ENCODE measurements at places on chromosomes 6 and 20.
A peak's percentile ranks its signal among the peaks of the same experiment; 100 is the strongest.

GRCh38 chr20:42258564-42259302 lies 640.6 kb upstream of the CHD6 start:
- no peak for DNase-seq

DNA sequence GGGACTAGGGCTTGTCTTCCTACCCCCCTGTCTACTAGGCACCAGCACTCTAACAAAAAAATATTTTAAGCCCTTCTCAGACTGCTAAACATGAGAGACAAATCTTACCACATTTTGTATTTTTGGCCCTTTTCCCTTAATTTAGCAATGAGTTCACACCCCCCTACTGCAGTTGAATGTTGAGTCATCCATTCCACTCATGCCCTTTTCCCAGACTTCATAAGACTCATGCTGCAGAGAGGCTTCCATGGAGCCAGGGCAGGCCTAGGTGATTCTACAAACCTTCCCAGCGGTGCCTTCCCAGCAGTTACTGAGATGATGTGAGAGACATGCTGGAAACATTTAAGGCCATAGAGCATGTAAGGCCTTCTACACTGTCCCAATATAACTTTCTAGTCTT lies 53.9 kb downstream of the PXDC1 start:
- no peak for DNase-seq

- DNase-seq = no peak
These were observed 32.2 kb downstream of the PRPH2 start for GRCh38 chr6:42690151-42690702.

DNA sequence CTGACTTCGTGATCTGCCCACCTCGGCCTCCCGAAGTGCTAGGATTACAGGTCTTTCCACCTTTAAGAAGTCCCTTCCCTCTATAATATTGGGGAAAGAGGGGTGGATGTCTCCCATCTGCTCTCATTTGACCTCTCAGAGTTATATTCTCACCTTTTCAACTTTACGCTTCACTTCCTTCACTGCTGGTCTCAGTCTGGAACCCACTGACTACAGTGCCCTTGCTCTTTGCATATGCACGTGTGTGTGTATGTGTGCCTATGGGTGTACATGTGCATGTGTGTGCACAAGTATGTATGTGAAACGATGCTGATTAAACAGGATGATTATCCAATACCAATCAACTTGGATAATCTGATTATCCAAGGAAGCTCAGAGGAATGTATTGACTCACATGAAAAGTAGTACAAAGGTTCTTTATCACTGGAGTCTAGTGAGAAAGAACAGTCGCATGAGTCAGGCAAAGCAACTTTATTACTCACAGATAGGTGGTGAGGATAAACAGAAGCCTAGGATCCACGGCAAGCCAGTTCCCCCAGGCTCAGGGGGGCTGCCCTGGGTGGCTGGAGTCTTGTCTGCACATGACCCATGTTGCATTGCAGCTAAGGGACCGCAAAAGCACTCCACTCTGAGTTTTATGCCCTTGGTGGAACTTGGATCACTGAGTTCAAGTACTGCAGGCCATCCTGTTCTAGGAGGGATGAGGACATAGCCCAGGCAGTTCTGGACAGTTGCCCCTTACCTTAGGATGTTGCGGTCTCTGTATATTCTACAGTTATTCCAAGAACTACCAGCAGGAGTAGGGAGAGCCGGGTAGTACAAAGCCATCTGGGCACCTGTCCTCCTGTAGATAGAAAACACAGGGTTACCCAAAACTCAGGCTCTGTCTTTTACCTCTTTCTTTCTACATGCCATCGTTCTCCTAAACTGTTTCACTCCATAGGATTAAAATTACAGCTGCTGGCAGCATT lies 50.9 kb downstream of the SNRNP48 start:
- peak; percentile 57 for DNase-seq

GRCh38 chr20:41316051-41316450 lies 1.5 kb downstream of the ZHX3 start:
- DNase-seq = no peak

- DNase-seq = no peak
These were observed 1.2 kb downstream of the ABHD12 start for GRCh38 chr20:25389401-25389857.

DNA sequence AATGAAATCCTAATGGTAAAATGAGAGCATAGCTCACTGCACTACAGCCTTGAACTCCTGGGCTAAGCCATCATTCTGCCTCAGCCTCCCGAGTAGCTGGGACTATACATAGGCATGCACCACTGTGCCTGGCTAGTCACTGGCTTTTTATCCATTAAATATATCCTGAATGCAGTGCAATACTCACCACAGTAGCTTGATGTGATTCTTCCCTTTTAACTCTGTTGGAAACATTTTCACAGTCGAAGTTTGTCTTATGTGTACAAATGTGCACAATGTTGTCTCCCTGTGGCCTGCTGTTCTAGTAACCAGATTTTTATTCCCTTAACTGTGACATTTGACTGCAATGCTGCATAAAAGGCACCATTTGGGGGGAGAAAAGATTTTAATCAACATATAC lies 56.7 kb downstream of the TRMT6 start:
- DNase-seq = no peak

GRCh38 chr6:34987506-34987905 lies 98.5 kb downstream of the ANKS1A start:
- DNase-seq = no peak

GRCh38 chr6:17710331-17710730 lies 3.6 kb upstream of the NUP153 start:
- no peak for DNase-seq

GRCh38 chr6:139701003-139701402 lies 326.6 kb upstream of the CITED2 start:
- DNase-seq = no peak

DNA sequence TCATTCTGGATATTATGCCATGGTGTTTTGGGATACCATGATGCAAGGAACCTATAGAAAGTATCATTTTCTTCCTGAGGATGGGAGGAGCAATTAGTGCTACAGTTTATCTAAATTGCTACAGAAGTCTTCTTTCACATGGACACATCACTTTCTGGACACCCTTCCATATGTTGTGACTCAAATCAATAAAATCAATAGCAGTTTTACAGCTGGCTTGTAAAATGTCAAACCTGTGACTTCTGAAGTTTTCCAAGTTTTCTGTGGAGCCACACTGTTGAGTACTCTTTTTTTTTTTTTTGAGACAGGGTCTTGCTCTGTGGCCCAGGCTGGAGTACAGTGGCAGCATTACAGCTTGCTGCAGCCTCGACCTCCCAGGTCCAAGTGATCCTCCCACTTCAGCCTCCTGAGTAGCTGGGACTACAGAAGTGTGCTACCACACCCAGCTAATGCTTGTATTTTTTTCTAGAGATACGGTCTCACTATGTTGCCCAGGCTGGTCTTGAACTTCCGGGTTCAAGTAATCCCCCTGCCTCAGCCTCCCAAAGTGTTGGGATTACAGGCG lies 24.1 kb upstream of the CD2AP start:
- DNase-seq = no peak

DNA sequence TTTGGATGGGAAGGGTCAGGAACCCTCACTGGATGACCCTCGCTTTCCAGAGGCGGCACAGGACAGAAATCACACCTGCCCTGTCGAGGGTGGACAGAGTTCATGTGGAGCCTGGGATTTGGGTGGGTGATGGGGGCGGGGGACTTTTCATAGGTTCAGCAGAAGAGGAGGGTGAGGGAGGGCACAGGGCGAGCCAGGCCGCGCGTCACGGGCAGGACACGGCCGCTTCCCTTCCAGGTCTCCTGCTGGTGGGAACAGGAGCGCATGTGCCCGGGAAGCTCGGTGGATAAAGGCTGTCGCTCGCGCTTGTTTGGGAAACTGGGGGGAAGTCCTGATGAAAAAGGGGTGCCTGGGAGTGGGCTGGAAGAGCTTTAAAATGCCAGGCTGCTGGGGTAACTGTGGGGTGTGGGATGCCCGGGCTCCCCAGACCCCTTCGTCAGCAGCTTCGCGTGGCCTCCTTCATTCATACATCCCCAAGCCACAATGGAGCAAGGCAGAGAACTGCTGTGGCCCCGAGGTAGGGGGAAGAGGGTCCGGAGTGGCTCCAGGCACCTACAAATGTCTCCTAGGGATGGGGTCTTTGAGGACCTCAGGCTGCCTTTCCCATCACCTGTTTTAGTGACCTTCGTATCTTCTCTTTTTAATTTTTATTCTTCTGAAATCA lies 102.2 kb downstream of the DACT2 start:
- no peak for DNase-seq

DNA sequence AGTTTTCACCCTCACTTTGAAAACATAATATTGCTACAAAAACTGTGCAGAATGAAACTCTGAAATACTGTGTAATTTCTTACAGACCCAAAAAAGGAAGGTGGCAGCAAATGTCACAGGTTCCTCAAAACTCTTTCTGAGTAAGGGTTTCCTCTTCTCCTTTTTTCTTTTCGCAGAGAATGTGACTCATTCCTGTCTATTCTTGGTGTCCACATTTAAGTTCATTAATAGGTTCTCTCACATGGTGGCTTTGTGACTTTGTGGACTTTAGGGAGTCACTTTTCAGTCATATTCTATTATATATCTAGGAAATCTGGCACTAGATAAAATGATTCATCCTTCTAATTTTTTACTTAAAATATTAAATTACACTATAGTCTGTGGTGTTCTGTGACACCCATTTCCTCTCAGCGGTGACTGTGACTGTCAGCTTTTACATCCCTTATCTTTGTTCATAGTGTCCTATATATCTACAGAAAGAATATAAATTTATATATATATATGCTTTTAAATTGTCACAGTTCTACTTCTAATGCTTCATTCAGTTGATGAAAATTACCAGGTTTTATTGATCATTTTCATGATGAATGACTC lies 126.8 kb upstream of the HCRTR2 start:
- DNase-seq = no peak

GRCh38 chr6:2184700-2185455 lies 60.5 kb downstream of the GMDS start:
- DNase-seq = no peak

DNA sequence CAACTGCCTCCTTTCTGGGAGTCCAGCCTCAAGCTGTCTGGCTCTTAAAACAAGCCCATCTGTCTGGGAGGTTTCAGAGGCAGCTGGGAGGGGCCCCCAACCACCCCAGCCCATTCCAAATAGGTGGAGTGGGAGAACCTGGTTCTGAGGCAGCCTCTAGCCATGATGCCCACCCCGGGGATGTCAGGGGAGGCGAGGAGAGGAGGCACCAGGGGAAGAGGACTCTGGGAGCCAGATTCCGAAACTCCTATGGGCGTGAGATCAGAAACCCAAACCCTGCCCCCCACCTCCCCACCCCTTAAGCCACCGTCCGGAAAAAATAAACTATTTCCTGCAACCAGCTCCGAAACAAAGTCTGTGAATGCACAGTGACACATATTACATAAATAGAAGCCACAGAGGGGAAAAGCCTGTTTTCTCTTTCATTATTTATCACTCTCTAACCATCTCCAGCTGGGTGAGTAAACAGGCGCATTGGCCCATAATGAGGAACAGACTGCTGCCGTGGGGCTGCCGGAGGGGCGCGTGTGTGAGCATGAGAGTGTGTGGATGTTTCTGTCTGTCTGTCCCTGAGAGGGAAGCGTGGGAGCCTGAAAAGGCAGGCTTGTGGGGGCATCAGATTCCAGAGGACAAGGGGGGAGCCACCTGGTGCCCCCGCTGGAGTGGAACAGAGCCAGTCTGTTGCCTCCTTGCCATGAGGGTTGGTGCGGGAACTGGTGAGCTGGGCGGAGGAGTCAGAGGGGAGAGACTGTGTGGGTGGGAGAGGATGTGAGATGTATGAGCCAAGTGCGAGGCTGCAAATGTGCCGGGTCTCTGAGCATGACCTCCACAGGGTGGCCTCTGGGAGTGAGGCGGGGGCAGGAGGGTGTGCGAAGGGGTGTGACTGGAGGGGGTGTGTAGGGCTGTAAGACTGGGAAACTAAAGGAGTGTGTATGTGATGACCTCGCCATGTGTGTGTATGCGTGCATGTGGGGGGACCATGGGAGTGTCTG lies 14.3 kb upstream of the FOXP4 start:
- DNase-seq = peak; percentile 5

DNA sequence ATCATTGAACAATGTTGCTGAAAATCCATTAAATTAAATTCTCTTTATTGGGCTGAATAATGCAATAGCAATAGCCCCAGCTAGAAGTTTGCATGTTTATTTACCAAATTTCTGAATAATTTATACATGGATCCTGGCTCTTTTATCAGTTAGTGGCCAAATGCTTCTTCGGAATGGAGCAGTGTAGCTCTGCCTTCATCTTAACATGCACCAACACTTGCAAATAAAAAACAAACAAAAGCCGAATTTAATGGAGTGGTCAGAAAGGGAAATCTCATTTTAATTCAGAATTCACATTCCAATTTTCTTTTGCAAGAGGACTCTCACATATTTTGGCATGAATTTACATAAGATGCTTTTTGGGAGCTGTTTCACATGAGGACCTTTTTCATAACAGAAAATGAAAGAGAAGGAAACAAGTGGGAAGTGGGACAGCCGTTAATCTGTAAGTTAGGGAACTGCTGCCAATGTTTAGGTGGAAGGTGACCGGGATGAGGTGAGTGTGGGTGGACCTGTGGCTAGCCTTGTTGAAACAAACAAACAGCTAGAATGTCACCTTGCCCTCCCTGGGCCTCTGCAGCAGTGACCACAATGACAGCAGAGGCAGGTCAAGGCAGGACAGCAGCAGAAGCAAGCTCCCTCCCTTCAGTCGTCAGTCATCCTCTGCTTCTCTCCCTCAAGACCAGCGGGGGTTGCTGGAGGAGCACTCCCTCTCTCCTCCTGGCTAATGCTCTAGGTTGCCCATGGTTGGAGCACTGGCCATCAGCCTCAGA lies 73.2 kb downstream of the INSM1 start:
- DNase-seq = no peak

GRCh38 chr20:45538209-45538799 lies 978 bp downstream of the WFDC6 start:
- DNase-seq = no peak

DNA sequence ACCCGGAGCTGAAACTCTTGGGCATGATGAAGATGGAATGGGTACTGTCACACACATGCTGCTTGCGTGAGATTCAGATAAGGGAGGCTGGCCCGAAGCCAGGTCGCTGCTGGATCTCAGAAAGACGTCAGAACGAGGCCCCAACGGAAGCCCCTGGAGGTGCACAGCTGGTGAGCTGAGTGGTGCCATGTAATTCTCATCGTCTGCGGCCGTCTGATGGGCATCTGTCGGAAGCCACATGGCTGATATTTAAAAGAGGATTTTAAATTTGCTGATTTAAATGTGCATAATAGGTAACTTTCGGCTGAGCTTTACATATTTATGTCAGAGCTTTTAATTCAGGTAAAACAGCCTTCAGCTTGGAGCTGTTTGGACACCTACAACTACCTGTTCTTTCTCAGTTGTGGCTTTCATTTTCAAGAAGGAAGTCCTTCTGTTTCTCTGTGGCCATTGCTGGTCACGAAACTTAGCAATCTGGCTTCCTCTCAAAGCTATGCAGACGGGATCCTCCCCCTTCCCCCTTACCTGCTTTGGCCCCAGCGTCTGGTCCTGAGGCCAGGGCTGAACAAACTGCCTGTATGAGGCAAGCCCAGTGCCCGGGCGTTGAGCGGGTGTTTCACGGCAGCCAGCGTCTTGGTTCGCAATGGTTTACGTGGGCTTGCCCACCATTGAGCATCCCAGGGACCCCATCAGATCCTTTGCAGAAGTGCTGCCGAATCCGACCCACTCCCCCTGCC lies 9.2 kb downstream of the SLCO4A1 start:
- no peak for DNase-seq
